Sigmoid colon (tissue), 7 donors: ENCODE measurements at places on chromosomes 3 and 15. TPM values are rescaled to one million over a fixed set of nuclear protein-coding genes. Genes with fewer than 3 reads are reported as not detected.

GRCh38 chr3:46406443-46406787, 451 bp downstream of the CCR5AS start:
- peak; percentile 68 for DNase-seq
- H3K36me3 ChIP-seq: no peaks in the 10 kb centered on the region
- H3K27me3 ChIP-seq: peaks cover 5% of the 10 kb centered on the region
- H3K4me1 ChIP-seq: no peaks in the 10 kb centered on the region

- peaks cover 19% of the 10 kb centered on the region for H3K4me1 ChIP-seq
- no peaks in the 10 kb centered on the region for H3K27me3 ChIP-seq
- no peak for DNase-seq
Measured at GRCh38 chr3:66372681-66373350, 128.0 kb downstream of the LRIG1 start.

GRCh38 chr15:79314811-79315210, 3.9 kb downstream of the TMED3 start:
- H3K27ac ChIP-seq: no peak overlapping the region
- H3K4me1 ChIP-seq: peaks cover 22% of the 10 kb centered on the region
- no peaks in the 10 kb centered on the region for H3K27me3 ChIP-seq

DNA sequence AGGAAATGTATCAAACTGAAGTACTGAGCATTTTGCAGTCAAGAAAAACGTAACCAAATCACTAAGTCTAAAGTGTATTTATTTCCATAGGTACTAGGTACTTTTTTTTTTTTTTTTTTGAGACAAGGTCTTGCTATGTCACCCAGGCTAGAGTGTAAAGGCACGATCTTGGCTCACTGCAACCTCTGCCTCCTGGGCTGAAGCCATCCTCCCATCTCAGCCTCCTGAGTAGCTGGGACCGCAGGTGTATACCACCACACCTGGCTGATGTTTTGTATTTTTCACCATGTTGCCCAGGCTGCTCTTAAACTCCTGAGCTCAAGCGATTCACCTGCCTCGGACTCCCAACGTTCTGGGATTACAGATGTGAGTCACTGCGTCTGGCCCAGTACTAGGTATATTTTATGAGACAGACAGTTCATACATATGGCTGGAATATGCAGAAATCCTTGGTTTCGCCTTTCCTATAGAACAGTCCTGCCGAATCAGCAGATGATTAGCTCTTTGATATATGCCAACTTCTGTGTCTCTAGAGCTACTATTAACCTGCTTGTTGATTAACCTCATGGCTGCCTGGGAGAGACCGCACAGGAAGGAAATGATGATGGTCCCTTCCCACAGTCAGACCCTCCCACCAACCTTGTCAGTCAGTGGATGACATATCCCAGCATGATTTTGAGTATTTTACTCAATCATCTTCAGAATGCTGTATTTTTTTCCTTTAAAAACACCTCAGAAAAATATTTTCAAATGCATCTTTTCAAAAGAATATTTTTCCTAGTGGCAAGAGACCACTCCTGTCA, 32.3 kb downstream of the TMOD3 start:
- H3K27me3 ChIP-seq: no peaks in the 10 kb centered on the region
- peaks cover 10% of the 10 kb centered on the region for H3K36me3 ChIP-seq
- no peak for DNase-seq
- H3K27ac ChIP-seq: no peak overlapping the region

GRCh38 chr3:162626172-162626571, 1129.6 kb downstream of the OTOL1 start:
- H3K36me3 ChIP-seq: no peaks in the 10 kb centered on the region
- no peak overlapping the region for H3K4me3 ChIP-seq
- no peaks in the 10 kb centered on the region for H3K4me1 ChIP-seq
- no peaks in the 10 kb centered on the region for H3K27me3 ChIP-seq
- no peak overlapping the region for H3K27ac ChIP-seq

GRCh38 chr3:100915706-100916495, 77.3 kb downstream of the ABI3BP start:
- DNase-seq: no peak
- H3K4me1 ChIP-seq: no peaks in the 10 kb centered on the region
- H3K4me3 ChIP-seq: no peak overlapping the region
- no peaks in the 10 kb centered on the region for H3K27me3 ChIP-seq

DNA sequence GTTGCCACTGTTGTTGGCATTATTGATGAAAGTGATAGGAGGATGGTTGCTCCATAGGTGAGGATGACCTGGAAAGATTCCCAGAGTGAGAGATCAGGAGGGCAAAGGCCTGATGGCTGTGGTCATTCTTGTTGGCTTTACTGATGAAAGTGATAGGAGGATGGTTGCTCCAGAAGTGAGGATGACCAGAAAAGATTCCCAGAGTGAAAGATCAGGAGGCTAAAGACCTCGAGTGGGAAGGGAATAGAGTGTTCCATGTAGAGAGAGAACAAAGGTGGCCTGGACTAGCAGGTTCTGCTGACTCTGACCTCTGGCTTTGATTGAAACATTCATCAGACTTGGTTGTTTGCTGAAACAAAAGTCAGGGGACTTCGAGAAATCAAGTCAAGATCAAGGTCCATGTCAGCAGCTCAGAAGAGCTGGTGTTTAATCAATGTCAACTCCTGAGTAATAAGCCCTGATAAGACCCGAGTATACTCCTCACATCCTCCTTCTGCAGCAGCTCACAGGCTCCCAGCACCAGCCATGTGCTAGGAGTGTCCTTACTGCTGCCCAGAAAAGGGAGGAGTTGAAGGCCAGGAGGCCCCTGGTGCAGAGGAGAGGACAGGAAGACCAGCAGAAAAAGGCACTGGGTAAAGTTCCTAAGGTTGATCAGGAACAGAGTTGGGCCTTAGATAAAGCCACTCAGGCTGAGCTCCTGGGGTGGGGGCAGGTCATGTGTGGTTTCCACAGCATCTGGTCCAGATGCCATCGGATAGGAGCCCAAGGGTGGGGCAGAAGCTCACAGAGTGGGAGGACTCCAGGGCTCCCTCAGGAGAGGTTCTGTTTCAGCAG, 19.9 kb downstream of the CYP8B1 start:
- no peak for DNase-seq
- no peaks in the 10 kb centered on the region for H3K4me1 ChIP-seq
- H3K27me3 ChIP-seq: no peaks in the 10 kb centered on the region
- no peak overlapping the region for H3K27ac ChIP-seq
- H3K36me3 ChIP-seq: no peaks in the 10 kb centered on the region
- no peak overlapping the region for H3K4me3 ChIP-seq

DNA sequence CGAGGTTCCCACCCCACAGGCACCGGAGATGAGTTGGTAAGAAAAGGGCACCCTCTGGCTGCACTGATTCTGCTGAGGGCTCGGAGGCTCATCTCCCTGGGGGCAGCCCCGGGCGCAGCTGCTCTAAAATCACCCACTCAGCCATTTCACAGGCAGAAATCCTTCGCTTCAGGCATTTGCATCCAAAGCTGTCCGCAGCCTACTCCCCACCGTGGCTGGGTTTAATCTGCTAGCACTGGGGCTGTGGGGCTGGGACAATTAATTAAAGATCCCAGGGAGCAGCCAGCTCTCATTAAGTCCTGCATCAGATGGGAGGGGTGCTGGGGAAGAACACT, 104.3 kb upstream of the PRR20G start:
- H3K4me3 ChIP-seq: no peak overlapping the region
- H3K4me1 ChIP-seq: no peaks in the 10 kb centered on the region
- no peaks in the 10 kb centered on the region for H3K27me3 ChIP-seq
- H3K27ac ChIP-seq: no peak overlapping the region

- H3K27ac ChIP-seq: peak overlapping the region; percentile 51
- H3K36me3 ChIP-seq: no peaks in the 10 kb centered on the region
- no peak for DNase-seq
- H3K27me3 ChIP-seq: no peaks in the 10 kb centered on the region
Measured at GRCh38 chr3:23859012-23859743, 53.4 kb downstream of the UBE2E1 start.

DNA sequence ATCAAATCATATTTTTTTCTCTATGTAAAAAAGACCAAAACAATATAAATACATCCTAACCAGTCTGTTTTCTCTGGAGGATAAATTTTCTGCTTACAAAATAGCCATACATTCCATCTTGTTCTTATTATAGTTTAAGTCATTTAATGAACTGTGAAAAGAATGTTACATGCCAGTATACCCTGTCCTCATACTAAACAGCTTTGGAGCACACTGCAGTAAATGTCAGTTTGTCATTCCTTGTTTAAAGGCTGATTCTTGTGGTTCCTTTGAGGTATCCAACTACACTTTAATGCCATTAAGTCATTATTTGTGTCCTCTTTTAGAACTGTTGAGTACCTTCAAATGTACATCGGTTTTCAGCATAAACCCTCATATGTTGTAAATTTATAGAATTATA, 52.7 kb upstream of the DCBLD2 start:
- no peaks in the 10 kb centered on the region for H3K27me3 ChIP-seq
- H3K4me1 ChIP-seq: no peaks in the 10 kb centered on the region
- no peak for DNase-seq

DNA sequence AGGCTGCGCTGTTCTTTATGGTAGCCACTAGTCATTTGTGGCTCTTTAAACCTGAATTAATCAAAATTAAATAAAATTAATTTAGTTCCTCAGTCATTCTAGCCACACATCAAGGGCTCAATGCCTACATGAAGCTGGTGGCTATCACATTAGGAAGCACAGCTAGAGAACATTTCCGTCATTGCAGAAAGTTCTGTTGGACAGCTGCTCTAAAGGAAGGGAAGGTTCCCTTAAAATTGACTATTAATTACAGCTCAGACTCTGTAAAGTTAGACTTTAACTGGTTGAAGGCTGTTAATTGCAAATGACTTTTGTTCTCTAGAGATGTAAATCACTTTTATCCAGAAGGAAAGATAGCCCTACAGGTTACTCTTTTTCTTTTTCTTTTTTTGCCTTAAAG, 202.7 kb upstream of the ADAMTS9 start:
- no peaks in the 10 kb centered on the region for H3K4me1 ChIP-seq
- H3K27me3 ChIP-seq: no peaks in the 10 kb centered on the region
- peak overlapping the region; percentile 70 for H3K27ac ChIP-seq
- H3K4me3 ChIP-seq: no peak overlapping the region
- DNase-seq: no peak

DNA sequence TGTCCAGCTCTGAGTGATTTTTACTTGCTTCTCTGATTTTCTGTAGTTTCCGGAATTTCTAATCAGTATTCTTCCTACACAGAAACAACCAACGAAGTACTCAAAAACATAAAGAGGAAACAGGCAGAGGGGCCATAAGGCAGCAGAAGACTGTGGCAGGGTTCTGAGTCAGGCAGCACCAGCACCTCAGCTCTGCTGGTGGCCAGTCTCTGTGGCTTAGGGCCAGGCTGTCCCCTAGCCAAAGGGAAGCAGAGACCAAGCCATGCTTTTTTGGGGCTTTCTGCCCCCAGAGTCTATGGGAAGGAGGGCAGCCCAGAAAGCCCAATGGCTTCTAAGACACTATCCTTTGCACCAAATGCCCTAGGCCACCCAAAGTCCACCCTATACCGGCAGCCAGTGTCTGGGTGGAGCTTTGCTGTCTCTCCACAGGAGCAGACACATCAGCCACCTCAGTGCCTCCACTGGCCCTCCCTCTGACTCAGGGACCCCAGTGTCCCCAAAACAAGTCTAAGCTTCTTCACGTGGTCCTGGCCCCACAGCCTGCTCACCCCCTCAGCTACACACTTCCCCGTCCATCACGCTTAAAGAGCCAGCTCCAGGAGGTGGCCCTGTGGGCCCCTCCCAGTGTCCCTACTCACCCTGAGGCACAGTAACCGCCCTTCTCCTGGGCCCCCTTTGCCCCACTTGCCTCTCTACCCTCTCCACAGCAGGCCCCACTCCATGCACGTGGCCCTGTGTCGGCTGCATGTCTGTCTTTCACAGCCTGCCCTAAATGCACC, 46.2 kb downstream of the CCDC12 start:
- H3K36me3 ChIP-seq: peaks cover 3% of the 10 kb centered on the region
- DNase-seq: peak; percentile 61
- no peaks in the 10 kb centered on the region for H3K27me3 ChIP-seq
- no peak overlapping the region for H3K4me3 ChIP-seq
- peaks cover 95% of the 10 kb centered on the region for H3K4me1 ChIP-seq
- peak overlapping the region; percentile 91 for H3K27ac ChIP-seq

- H3K36me3 ChIP-seq: no peaks in the 10 kb centered on the region
- peaks cover 4% of the 10 kb centered on the region for H3K4me1 ChIP-seq
- peak overlapping the region; percentile 13 for H3K27ac ChIP-seq
- no peak overlapping the region for H3K4me3 ChIP-seq
Measured at GRCh38 chr15:61083788-61084134, 145.3 kb downstream of the RORA start.

- no peaks in the 10 kb centered on the region for H3K27me3 ChIP-seq
- no peak for DNase-seq
- no peaks in the 10 kb centered on the region for H3K4me1 ChIP-seq
Measured at GRCh38 chr3:120864541-120864940, 43.5 kb upstream of the STXBP5L start.

DNA sequence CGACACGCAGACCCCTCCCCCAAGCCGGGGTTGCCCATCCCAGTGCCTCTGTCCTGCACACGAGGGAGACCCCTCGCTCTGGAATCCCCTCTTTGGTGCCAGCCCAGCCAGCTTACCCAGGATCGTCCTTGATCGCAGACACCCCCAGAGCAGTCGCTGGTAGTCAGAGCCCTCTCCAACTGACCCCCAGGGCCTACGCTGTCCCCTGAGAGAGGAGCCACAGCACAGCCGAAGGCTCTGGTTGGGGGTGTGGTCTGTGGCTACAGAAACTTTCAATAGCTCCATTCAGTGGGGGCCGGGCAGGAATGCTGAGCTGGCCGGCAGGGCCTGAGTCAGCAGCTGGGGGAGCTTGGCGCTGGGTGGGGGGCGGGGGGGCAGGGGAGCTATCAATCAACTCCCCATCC, at the start of gene LCTL:
LCTL (minus strand) TSS at position 258 of the 404 bp plus-strand sequence. CDS start 633 bp downstream, outside the sequence.
- H3K4me3 ChIP-seq: no peak within 1 kb of the TSS
- no peak within 1 kb of the TSS for H3K27ac ChIP-seq
- H3K36me3 ChIP-seq: no peaks in the 10 kb centered on the region
- peaks cover 4% of the 10 kb centered on the region for H3K4me1 ChIP-seq
- H3K27me3 ChIP-seq: no peaks in the 10 kb centered on the region

GRCh38 chr3:47296562-47297302, 14.0 kb downstream of the KLHL18 start:
- H3K4me3 ChIP-seq: no peak overlapping the region
- H3K36me3 ChIP-seq: peaks cover under 1% of the 10 kb centered on the region
- DNase-seq: no peak
- no peak overlapping the region for H3K27ac ChIP-seq
- peaks cover 15% of the 10 kb centered on the region for H3K4me1 ChIP-seq

- H3K36me3 ChIP-seq: no peaks in the 10 kb centered on the region
- no peaks in the 10 kb centered on the region for H3K4me1 ChIP-seq
- no peak overlapping the region for H3K4me3 ChIP-seq
- peak overlapping the region; percentile 51 for H3K27ac ChIP-seq
Measured at GRCh38 chr3:43253294-43253693, 33.0 kb upstream of the SNRK start.

TRH gene
- total RNA-seq: not detected

THSD4 gene
- total RNA-seq: 2.2 TPM

CELSR3 gene
- total RNA-seq: 1.1 TPM

GOLGA8S gene
- 0.33 TPM for total RNA-seq
